ENCODE measurements at places on chromosomes 12 and 14.

DNA sequence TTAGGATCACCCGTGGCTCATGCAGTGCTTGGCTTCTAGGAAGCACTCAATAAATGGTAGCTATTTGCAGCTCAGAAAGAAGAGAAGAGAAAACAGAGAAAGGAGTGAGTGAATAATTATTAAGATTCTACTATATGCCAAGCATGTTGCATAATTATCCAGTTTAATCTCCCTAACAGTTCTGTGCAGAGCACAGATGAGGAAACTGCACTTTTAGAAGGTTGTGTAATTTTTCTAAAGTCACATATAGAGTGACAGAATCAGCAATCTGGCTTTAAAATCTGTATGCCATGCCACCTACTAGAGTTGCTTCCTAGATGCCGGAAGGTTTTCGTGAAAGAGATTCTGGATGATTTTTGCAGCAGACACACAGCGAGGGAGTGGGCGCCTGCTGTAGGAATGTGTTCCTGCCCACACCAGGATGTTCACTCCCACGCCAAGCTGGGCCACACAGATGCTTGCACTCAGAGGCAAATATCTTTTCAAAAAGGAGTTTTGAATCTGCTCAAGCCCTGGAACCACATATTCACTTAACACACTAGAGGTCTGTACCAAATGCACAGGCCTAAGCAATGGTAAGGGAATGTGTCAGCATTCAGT is 50.2 kb upstream of the SMCO2 start:
- no peak for DNase-seq

DNA sequence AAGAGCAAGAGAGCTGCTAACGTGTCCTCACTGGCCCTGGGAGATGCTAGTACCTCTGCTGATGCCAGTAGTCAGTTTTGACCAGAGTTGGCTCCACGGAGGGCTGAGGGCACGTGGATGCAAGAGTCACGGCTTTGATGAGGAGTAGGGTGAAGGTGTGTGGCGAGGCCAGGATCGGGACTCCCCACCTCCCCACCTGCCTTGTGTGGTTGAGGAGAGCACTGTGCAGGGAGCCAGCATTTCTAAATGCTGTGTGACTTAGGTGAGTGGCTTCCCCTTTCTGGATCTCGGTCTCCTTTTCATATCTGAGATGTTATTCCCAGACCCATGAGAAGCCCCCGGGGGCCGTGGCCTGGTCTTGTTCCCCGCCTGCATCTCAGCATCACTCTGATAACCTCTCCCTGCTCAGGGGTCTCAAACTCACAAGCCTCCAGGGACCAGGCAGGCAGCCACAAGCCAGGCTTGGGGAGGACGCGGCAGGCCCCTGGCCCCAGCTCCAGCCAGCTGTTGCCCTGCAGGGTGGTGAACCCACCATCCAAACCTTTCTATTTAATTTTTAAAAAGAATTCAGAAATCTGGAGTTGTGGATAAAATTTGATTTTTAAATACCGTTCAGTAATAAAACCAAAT is 32.1 kb downstream of the MVK start:
- DNase-seq = no peak

GRCh38 chr14:105384041-105384557 is 14.2 kb upstream of the TEX22 start:
- no peak for DNase-seq

GRCh38 chr14:92952481-92953298 is 29.7 kb downstream of the CHGA start:
- no peak for DNase-seq

- DNase-seq = no peak
Measured at GRCh38 chr14:94966344-94966743, 191.0 kb downstream of the DICER1 start.

DNA sequence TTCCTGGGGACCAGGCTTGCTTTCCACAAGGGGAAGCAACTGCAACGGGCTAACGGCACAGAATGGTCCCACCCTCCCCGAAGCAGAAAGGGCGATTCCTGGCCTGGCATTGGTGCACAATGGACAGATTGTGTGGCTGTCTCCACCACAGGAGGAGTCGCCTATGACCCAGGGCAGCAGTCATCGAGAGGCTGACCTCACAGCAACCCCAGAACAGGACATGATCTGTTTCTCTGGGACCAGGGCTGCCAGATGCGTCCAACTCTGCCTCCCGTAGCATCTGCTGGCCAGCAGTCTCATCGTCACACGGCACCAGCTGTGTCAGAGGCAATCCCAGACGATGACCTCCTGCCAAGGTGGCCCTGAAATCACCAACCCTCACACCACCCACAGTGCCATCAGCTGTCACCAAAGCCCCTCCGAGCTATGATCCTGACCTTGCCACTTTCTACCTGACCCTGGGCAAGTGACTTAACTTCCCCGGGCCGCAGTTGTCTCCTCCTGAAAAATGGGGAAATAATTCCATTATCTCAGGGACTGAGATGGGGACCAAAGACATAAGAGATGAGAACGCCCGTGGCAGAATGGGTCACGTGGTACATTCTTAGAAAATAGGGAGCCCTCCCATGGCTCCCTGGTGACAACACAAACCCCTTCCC is 86.7 kb downstream of the CHGA start:
- DNase-seq = no peak

DNA sequence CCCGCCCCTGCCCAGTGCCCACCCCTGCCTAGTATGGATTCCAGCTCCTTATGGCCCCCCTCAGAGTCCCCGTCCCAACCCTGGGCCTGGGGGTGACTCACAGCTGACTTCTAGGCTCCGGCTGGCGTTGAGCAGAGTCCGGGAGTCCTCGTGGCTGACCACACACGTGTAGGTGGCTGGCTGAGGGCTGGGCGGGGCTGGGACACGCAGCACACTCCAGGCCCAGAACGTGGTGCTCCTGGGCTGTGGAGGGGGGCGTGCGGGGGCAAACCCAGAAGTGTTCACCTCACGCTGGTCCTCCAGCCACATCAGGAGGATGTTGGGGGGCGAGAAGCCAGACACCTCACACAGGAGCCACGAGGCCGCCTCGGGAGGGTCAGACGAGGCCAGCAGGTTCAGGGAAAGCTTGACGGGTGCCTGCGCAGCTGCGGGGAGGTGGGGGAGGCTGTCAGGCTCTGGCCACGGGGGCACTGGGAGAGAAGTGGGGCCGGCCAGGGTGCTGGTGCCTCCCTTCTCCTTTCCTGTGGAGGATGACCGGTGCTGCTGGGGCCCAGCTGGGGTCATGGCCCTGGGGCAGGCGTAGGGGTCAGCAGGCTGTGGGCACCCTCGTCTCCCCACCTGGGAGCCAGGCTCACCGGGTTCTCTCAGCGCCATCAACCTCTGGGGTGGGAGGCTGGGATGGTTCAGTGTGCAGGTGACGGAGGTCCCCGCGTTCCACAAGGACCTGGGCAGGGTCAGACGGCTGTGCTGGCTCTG is 314.1 kb downstream of the TMEM121 start:
- no peak for DNase-seq

DNA sequence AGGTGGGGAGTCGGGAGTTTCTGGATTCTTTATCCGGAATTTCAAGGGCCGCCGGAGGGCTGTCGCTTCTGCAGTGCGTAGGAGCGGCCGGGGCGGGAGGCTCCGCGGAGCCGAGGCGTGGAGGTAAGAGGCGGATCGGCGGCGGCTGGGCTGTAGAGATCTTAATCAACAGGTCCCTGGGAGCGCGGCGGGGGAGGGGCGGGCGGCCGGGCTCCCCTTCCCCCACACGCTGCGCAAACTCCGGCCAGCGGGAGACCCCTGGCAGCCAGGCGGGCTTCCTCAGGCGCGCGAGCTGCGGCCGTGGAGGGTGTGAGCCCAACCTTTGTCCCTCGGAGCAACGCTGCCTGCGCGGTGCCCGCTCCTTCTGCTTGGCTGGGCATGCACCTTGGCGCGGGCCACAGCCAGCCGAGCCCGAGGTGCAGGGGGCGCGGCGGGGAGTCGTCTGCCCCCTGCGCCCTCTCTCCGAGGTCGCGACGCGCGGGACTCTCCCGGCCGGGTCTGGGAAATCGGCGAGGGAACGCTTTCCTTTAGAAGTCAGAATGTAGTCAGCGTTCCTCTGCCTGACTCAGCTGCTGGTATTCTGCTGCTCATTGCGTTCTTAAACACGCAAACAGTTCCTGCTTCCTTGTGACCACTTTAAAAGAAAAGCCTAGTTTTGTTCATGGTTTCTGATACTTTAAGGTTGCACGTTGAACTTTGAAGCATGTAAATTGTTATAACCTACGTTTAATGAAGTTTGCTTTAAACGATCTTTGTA is at the start of gene PALS1:
TSS of gene PALS1 (plus strand) at position 25 of the 757 bp plus-strand sequence. CDS start 37,736 bp downstream, outside the sequence.
- DNase-seq = peak; percentile 44

DNA sequence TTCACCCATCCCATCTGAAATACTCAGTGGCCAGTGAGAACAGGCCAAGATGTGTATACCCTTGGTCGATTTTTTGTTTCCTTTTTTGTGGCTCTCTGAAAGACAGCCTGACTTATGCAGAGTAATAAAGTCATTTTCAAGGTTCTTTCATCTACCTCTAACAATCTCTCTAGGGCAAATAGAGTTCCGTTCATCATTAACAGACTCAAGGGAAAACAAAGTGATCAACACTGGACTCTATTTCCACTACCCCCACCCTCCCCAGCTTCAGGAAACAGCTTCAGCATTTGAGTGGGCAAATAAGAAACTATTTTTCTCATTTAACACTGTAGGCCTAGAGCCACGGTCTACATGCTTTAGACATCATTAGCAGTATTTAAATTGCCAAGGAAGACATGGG is 15.9 kb downstream of the PRKAB1 start:
- no peak for DNase-seq

DNA sequence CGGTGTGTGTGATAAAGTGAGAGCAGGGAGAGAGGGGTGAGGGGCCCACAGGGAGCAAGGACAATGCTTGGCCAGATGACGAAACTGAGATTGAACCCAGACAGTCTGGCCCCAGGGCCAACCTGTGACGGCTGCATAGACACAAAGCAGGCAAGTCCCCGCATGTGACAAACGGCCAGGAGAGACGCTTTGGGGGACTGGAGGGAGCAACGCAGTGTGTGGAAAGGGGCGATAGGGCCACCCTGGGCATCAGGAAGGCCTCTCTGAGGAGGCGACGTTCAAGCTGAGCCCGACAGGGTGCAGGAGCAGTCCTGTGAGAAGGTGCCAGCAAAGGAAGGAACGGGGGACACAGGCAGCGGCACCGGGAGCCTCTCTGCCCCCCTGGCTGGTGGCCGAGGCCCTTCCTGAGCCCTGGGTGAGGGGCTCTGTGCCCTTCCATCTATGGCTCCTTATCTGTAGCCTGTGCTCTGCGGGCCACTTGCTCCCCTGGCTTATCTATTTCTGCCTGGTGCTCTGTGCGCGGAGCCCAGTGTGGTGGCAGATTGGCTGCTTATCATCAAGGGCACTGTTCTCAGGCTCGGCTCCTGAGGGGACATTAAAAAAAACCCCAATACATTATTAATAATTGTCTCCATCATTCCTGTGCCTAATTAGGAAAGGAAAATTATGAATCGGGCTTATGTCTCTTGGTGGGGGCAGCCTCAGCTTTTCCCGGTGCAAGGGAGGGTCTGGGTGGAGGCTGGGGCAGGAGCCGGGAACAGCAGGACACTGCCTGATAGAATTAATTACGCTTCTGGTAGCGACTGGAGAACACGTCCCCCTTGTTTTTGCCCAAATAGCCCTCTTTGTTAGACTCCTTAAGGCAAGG is 39.8 kb downstream of the PRIMA1 start:
- DNase-seq = no peak

- DNase-seq = no peak
Measured at GRCh38 chr12:47311010-47311409, 231.3 kb upstream of the AMIGO2 start.

DNA sequence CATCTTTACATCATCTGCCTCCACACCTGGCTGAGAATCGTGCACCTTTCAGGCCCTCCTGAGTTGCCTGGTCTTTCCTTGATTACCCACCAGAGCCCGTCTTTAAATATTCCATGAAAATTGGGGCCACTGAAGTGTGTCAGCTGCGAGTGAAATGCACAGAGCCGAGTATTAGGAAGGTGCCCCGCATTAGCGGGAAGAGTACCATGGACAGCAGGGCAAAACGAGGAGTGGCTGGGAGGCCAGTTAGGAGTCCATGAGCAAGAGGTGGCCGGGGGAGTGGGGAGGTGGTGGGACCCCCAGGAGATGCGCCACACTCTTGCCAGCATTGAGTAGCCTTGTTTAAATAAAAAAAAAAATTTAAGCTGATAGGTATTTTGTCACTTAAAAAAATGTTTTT is 99.6 kb downstream of the TSPAN9 start:
- DNase-seq = no peak

GRCh38 chr12:54195737-54196347 is 7.1 kb upstream of the SMUG1 start:
- no peak for DNase-seq

GRCh38 chr12:41683513-41684240 is 461.0 kb downstream of the GXYLT1 start:
- no peak for DNase-seq

GRCh38 chr12:599756-600155 is 63.5 kb downstream of the NINJ2 start:
- DNase-seq = no peak

DNA sequence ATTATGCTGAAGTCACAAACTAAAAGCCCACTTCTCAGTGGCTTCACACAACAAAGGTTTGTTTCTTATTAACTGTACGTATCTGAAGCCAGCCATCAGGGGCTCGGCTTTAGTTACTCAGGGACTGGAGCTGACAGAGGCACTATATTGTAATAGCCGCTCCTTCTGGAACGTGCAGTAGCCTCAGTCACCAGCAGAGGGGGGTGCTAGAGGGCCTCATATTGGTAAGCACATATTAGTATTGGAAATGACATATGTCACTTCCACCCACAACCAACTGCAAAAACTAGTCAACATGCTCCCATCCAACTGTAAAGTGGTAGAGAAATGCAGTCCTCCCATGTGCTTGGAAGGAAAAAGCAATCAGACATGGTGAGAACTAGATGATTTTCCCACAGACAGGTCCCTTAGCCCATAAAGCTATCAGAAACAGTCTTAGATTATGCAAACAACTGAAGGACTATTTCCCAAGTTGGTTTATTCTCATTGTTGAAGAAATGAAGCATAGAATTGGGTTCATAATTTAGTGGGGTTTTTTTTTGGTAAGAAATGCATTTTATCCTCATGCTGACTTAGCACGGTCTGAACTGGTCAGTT is 183.6 kb upstream of the G2E3 start:
- peak; percentile 62 for DNase-seq

DNA sequence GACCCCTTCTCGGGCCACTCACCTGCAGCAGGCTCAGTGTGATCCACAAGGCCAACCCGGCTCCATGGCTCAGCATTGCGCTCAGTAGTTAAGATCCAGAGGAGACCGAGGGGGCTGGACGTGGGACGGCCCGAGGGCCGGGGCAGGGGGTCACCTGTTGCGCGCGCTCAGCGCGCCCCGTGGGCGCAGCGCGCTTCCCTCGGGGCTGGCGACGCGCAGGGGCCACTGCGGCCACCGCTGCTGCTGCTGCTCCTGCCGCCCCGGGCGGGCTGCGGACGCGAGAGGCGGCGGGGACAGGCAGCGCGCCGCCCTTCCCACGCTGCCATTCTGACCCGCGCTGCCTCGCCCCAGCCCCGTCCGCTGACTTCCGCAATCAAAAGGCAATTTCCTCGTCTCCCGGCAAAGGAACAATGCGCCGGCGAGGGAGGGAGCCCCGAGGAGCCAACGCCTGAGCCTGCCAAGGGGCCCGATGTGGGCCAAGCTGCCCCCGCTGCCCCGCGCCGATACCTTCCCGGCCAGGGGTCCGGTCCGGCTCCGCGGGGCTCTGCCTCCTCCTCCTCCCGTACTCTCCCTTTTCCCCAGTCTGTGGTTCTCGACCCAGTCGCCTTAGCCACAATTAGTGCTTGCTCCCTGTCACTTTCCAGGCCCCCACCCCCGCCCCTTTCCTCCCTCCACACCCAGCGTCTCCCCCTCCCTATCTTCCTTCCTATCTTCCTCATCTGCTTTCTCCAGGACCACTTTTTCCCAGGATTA is 27.3 kb downstream of the PTPRB start:
- DNase-seq = peak; percentile 6

GRCh38 chr14:22386924-22387775 is 201.9 kb downstream of the DAD1 start:
- DNase-seq = no peak

- DNase-seq = no peak
Measured at GRCh38 chr12:132065609-132066344, 78.3 kb downstream of the DDX51 start.
